ENCODE measurements at places on chromosomes 5 and 9.

DNA sequence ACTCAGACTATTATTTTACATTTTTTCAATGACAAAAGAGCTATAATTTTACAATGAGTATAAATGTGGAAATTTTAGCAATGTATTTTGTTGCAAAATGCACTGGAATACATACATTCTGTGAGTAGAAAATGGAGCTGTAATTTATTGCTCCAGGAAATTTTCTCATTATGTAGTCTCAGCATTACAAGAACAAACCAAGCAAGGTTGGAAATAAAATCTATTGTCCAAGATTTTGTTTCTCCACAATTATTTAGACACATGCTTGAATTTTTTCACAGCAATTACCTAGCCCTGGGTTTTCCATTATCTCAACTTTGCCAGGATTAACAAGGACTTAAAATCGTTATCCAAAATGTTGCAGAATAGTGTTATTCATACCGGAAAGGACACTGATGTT lies 820.1 kb downstream of the CDH12 start:
- DNase-seq, result no peak

DNA sequence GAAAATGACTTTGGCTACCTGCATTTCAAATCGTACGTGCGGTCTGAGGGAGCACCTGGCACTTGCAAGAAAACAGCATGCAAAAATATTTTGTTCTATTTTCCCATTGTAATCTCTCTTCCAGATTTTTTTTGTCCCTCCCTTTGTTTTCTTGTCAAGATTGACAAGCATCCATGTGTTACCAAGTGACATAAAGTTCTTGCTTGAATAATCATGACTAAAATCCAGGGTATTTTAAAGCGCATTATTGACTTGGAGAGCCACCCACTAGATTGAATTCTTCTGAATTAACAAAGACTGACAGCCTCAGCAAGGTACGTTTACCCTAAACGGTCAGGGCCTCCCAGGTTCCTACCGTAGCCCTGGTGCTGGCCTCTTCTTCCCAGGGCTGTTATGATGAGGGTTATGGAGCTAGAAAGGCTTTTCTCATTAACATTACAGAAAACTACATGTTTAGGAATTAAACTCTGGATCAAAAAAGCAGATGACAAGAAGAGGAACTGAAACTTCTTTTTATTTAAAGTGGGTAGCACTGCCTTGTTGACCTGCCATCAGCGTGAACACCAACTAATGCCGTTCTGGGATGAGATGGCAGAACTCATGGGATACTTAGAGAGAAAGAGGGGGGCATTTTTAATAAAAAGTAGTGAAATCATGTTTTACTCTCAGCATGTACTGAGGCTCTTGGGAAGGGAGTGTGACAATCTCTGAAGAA lies 297.0 kb downstream of the EFNA5 start:
- DNase-seq, result no peak

- peak; percentile 16 for DNase-seq
Observed at GRCh38 chr5:855771-856530, 5.2 kb upstream of the ZDHHC11 start.

DNA sequence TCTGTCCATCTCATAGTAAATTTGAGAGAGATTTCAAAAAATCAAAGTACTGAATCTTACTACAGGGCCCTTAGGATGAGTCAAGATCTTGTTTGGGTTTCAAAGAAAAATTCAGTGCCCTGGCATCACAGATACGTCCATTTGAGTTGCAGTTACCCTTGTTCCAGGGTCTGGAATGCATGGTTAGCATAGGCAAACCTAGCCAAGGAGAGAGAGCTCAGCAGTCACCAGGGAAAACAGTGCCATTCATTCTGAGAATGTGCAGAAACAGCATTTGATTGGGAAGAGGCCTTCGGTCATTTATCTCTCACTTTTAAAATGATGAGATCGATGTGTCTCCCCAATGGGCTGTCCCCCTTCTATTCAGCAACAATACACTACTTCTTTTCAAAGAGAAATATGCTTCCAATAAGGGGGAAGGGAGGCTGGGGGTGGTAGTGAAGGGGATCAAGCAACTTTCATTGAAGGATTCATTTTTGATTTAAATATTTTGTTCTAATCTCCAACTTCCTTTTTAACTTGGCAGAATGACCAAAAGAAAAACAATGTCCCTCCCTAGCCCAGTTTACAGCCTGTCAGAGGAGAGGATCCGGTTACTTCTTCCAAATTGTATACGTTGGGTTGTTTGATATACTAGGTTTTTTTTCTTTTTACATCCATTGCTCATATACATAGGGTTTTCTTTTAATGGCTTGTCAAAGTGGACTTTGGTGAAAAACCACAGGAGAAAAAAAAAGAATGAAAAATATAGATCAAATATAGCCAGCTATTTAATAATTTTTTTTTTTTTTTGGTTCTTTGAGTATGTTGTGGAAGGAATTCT lies 491.1 kb downstream of the CCDC171 start:
- DNase-seq, result no peak

DNA sequence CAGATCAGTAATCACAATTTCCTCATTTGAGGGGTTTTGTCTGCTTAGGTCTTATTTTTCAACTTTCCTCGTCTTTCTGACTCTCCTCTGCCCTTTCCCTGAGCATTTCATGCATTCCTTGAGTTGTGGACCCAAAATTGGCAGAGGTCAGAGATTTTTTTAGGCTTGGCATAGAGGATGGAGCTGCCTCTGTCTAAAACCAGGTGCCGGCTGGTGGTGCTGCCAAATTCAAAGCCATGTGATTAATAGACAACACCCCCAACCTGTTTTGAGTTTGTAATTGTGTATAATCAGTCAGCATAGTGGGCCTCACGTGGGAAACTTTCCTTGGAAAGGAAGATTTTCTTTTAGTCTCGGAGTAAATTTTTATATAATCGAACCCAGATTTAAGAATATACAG lies 39.6 kb downstream of the TJP2 start:
- no peak for DNase-seq

GRCh38 chr9:137875846-137876245 lies 1.7 kb upstream of the CACNA1B start:
- no peak for DNase-seq

All from hematopoietic multipotent progenitor cell treated with erythropoietin and hydrocortisone succinate and interleukin-3 and kit ligand, for 6 days (in vitro differentiated cells).